Gastrocnemius medialis (tissue), 4 donors: ENCODE measurements at places on chromosomes 1 and 21. TPM values are rescaled to one million over a fixed set of nuclear protein-coding genes. Genes with fewer than 3 reads are reported as not detected.

- DNase-seq: no peak
Observed at GRCh38 chr1:92087542-92087941, 7.4 kb downstream of the BTBD8 start.

- DNase-seq: no peak
Observed at GRCh38 chr1:164950541-164950986, 391.6 kb downstream of the PBX1 start.

DNA sequence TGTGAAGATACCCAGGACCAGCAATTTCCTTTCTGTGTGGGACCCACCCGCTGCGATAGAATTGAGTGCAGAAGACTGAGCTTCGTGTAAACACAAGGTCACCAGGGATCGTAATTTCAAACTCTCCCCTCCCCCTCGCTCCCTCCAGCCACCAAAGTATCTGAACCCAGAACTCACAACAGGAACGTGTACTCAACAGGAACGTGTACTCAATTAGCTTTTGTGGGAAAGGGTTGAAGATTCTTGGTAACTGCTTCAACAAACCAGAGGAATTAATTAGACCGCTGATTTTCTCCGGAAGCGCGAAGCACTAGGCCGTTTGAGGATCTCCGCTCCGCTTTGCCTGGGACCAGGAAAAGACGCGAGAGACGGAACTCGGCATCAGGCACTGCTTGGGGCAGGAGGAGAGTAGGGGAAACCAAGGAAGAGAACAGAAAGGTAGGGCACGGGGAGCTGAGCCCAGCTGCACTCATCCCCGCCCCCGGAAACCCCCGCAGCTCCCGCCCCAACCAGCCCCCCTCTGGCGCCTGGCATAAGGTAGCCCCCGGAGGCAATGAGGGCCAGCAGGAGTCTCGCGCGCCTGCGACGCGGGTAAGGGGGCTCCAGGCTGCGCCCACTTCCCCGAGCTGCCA is 453 bp downstream of the DRAM2 start:
- peak; percentile 16 for DNase-seq

GRCh38 chr1:220682901-220683576 is 7.1 kb upstream of the C1orf115 start:
- no peak for DNase-seq

DNA sequence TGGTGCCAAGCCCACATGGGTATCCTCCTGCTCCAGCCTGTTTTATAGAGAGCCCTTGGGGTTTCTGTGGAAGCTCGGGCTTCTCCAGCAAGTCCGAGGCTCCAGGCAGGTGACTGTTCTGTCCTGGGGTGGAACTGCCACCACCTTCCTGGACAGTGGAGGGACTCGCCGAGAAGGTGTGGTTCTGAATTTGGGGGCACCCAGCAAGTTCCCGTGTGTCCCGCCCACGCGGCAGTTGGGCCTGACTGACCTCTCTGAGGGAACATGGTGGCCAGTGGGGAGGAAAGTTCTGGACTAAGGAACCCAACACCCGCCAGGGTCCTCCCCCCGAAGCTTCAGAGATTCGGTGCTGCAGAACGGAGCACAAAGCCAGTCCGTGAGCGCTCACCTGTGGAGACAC is 158.1 kb upstream of the C1orf174 start:
- DNase-seq: no peak

- DNase-seq: peak; percentile 65
Observed at GRCh38 chr1:203116091-203116820, 11.3 kb upstream of the ADORA1 start.

- no peak for DNase-seq
Observed at GRCh38 chr1:6037338-6037762, 8.3 kb upstream of the KCNAB2 start.

DNA sequence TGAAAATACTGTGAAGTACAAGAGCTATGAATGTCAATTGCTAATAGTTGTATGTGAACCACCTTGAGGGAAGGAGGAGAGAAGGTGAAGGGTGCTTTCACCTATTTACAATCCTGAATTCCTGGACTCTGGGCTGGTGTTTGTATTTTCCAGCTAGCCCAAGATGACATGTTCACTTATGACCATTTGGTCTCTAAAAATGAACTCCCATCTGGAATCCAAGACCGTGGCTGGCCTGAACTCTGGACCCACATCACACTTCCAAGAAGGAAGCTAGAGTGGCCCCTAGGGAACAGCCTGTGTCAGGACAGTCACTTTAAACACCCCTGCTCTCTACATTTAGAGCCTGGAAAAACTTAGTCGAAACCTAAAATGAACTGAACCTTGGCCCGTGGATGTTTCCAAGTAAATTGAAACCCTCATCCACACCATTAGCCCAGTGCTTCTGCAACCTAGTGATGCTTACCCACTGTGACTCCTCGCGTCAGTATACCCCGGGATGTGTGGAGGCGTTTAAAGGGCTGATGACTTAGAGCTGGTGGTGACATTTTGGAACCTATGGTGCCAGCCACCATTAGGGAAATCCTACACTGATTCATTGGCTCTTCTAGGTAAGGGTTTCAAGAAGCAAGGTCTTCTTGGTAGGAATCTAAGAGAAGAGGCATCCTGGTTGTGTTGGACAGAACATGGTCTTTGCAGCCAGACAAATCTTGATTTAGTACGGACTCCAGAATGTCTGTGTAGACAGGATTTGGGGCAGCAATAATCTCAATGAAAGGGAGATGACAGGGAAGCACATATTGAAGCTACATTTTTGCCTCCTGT is 171.5 kb upstream of the IRF2BP2 start:
- DNase-seq: no peak

GRCh38 chr1:170533298-170533697 is 1.3 kb downstream of the GORAB start:
- DNase-seq: no peak

- no peak for DNase-seq
Observed at GRCh38 chr1:16080422-16081150, 7.1 kb upstream of the FAM131C start.

- no peak for DNase-seq
Observed at GRCh38 chr1:149986486-149987296, 23.8 kb downstream of the OTUD7B start.

GRCh38 chr1:54928327-54928726 is 41.3 kb upstream of the DHCR24 start:
- DNase-seq: no peak

DNA sequence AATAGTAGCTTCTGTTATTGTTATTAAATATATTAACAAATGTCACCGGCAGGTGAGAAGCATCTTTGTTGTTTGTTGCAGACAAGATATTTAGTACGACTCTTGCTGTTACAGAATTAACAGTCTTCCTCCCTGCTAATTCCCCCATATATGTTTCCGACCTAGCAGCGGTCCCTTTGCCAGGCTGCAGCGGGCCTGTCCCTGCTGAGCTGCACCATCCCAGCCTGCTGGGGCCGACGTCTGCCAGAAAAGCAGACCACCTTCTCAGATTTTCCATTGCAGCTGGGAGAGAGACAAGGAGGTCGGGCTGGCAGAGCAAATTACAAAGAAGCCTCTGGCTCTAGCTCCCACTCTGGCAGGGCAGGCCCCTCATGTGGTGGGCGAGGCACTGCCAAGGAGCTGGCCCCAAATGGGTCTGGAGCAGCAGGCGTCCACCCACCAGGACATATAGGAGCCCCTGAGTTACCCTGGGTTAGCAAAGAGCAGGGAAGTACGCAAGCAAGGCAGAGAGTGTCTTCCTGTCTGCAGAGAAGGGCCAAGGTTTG is 142.7 kb downstream of the FOXD2 start:
- no peak for DNase-seq

DNA sequence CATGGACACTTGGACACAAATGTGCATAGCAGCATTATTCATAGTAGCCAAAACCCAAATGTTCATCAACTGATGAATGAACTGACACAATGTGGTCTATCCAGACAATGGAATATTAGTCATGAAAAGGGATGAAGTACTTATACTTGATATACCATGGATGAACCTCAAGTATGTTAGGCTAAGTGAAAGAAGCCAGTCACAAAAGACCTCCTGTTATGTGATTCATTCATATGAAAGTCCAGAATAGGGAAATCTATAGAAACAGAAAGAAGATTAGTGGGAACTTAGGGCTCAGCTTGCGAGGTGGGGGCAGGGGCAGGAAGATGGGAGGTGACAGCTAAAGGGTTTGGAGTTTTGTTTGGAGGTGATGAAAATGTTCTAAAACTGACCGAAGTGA is 7.4 kb downstream of the KCNE1 start:
- no peak for DNase-seq

GRCh38 chr1:227263869-227264268 is 54.4 kb downstream of the CDC42BPA start:
- DNase-seq: no peak

GRCh38 chr1:161018631-161018930 is 2.4 kb downstream of the F11R start:
- no peak for DNase-seq

DNA sequence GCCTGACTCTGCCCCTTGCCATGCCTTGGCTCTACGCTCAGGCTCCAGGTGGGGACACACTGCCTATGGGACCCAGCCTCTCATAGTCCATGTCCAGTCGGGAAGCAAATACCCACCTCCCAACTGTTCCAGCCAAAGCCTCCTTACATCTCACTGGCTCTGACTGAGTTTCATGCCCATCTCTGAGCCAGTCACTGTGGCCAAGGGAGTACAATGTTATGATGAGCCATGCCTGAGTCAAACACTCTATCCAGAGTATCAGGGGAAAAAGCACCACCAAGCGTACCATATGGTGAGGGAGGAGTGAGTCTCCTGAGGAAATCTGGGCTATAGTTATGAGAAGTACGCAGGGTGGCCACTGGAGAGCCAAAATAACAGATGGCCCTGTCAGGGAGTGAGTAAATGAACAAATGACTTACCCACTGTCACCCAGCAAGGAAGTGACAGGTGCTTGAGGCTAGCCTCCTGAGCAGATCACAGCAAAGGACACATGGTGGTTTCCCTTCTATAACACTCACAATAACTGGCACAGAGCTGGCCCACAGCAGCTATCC is 236.6 kb upstream of the GJB5 start:
- DNase-seq: no peak

DNA sequence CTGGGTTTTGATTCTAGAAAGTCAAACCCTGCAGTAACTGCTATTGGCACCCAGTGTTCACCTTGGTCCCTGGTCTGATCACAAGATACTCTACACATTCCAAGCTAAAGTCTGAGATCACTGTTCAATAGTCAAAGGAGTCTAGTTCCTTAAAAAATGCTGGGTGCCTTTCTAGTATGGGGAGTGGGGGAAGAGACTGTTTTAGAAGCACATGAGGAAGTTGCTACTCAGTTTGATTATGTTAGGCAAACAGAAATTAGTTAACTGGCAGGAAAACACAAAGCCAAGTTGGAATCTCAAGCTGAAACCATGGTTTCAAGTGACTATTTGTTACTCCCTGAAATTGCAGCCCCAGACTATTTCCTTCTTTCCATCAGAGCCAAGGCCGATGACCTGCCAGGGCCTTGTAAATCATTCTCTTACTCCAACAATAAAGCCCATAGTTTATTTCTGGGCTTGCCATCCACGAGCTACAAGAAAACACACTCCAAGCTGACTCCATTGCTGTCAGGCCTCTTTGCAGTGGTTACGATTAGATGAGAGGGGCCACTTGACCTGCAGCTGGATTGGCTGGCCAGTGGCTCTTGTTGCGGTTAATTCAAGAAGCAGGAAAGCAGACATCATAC is 21.1 kb upstream of the VTCN1 start:
- no peak for DNase-seq

DNA sequence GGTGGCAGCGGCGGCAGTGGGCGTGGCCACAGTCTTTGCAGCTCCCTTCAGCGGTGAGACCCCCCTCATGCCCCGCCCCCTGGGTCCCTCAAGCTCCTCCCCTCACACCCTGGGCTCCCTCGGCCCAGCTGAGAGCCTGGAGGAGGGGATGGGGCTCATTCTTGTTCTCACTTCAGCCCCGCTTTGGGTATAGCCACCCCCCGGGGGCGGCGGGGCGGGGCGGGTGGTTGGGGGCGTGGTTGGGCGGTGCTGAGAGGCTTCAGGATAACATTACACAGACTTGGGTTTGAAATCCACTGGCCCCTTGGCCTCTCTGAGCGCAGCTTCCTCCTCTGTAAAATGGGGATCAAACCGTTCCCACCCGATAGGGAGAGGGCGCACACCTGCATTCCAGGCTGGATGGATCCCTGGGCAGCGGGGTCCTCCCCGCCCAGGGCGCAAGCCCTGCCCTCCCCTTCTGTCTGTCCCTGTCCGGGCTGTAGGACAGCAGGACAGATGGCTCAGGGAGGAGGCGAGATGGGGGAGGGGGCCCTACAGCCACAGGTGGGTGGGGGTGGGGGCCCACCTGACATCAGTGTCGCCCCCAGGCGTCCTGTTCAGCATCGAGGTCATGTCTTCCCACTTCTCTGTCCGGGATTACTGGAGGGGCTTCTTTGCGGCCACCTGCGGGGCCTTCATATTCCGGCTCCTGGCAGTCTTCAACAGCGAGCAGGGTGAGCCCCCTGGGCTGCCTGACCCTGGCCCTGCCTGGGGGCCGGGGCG is 5.1 kb downstream of the CLCNKA start:
- DNase-seq: no peak

DNA sequence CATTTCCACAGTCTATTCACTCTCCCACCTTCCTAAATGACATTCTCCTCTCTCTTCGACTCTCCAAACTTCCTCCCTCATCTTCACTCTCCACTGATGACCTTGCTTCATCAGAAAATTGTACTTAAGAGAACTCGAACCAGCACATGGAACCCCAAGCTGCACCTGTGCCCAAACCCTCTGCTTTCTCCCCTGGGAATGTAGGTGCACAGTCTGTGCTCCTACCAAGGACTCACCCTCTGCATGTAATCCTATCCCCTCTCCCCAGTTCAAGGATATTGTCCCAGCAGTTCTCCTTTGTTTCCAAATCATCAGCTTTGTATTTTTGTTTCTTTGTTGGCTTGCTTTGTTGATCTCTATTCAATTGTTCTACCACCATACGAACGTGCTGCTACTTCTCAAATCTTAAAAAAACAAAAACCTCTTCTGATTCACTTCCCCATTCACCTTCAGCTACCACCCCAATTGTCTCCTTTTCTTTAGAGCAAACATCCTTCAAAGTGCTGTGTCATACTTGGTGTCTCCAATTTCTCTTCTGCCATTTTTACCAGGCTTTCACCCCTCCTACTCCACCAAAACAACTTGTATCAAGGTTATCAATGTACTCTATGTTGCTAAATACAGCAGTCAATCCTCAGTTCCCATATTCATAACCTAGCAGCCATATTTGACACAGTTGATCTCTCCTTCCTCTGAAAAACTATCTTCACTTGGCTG is 26.8 kb downstream of the RAB3B start:
- no peak for DNase-seq

MLLT11 gene
- 1.5 TPM for total RNA-seq

ZSCAN20 gene
- total RNA-seq: 7.0 TPM

LAMC1 gene
- total RNA-seq: 140 TPM

PLEKHN1 gene
- total RNA-seq: 0.23 TPM

KIAA0040 gene
- 17.5 TPM for total RNA-seq
